BE2C (cell line): ENCODE measurements at places on chromosomes 16 and 17.

GRCh38 chr16:11498683-11499082, 88.0 kb downstream of the LITAF start:
- DNase-seq: no peak

DNA sequence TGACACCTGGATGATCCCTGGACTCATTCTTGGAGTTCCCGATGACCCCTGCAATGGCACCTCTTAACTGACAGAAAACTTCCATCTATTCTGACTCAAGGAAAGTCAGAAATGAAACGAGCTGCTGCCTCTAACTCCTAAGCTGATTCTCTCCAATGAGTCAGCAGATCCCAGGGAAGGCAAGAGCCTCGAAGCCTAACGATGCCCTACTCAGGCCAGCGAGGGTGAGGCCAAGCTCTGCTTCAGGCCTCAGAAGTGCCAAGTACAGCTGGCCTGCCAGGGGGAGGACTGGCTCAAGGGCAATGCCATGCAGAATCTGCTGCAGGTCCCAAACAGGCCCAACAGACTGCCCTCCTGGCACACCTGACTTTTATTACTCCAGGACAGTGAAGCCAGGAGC, 36.3 kb downstream of the PLXDC1 start:
- no peak for DNase-seq

GRCh38 chr17:17503566-17504130, 7.5 kb upstream of the RASD1 start:
- no peak for DNase-seq

DNA sequence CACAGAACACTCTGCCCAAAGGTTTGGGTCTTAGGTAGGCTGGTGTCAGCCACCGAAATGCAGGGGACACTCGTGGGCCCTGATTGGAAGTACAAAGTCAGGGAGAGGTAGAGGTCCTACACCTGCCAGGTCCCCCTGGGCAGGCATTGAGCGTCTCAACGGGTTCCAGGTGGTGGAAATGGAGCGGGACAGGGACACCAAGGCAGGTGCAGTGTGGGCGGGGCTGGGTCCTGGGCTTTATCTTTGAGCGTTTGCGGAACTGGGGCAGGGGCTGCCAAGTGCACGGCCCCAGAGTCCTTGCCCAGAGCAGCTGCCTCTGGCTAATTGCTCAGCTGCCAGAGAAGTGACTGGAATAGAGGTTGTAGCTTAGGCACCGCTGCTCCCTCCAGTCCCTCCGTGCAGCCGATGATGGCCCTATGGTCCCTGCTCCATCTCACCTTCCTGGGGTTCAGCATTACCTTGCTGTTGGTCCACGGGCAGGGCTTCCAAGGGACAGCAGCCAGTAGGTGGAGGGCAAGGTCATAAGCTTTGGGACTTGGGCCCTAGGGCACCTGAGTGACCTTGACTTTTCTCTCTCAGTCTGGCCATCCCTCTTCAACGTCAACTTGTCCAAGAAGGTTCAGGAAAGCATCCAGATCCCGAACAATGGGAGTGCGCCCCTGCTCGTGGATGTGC, at the start of gene ZACN:
Gene ZACN, plus strand, starts transcription at position 323 of the 675 bp plus-strand sequence. Its CDS starts 83 bp downstream, at position 406.
- no peak for DNase-seq

DNA sequence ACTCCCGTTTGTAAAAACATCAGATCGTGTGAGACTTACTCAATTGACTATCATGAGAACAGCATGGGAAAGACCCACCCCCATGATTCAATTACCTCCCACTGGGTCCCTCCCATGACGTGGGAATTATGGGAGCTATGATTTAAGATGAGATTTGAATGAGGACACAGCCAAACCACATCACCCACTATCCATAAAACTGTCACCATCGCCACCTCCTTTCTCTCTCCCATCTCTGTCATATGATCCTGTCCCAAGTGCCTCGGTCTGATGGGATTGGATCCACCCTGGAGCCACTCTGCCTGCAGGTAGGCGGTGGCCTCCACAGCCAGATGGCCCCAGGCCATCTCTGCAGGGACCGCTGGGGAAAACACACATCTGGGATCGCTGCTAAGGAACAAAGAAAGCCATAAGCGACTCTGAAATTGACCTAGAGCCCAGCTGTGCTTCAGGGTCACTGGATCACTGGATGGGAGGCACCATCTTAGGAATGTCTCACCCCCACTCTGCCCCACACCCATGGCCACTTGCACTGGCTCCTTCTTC, 61.2 kb downstream of the TMEM186 start:
- DNase-seq: peak; percentile 42

DNA sequence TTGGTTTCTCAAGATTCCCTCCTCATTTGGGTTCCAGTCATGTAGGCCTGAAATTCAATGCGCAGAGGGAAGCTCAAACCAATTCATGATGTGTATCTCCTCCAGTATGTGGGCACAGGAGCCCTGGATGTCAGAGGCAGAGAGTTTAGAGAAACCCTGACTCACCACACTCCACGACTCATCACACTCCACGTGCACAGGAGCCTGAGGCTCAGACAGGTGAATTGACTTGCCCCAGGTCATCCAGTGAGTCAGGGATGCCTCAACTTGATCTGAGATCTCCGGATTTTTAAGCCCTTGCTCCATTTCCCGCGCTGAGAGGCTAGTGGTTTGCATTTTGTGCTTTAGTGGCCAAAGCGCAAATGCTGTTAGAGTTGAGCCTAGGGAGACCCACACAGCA, 183.9 kb downstream of the HAPSTR1 start:
- no peak for DNase-seq

- no peak for DNase-seq
These were observed 856 bp upstream of the MON1B start for GRCh38 chr16:77190190-77190477.

DNA sequence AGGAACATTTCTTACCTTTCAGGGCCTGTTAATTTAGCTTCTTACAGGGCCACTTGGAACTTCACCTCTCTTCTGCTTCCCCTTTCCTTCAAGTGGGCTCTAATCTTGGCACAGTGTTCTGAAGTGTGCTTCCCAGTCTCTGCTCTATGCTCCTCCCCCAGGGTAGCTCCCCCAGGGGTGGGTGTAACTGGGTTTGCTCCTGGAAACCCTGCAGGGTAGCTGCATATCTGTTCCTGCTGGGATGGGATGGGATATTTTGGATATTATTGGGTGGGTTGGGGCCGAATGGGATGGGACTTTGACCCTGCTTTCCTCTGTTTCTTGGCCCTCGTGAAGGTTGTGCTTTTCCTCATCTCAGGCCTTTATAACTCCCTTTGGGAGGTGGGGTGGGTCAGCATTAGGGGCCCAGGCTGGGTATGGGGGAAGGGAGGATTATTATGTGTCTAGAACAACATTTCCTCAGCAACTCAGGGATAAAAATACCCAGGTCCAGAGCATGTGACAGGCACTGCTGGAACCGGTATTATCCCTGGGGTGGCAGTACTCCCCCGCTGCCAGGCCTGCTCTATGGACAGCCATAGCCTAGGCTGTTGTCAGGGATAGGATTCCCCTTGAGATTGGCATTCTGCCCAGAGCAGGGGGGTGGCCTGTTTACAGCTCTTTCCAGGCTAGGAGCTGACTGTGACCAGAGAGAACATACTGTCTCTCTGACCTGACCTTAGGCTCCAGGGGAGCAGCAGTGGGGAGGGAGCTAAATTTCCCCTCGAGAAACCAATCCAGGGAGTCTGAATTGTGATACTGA, 5.0 kb downstream of the NFE2L1 start:
- peak; percentile 92 for DNase-seq

DNA sequence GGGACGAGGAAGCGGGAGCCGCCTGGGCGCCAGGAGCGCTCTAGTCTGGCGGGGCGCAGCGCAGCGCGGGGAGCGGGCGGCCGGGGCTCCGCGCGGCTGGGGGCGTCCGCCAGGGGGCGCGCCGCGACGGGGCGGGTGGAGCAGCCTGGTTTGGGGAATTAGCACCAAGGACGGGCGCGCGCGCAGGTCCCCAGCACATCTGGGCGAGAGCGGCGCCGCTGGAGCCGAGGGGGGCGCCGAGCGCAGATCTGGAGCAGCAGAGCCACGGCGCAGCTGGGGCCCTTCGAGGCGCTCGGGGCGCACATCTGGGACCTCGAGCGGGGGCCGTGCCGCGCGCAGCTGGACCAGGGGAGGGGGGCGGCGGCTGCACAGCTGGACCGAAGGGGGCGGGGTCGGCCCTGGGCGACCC, at the start of gene NXPH3:
Gene NXPH3, plus strand, starts transcription at position 193 of the 409 bp plus-strand sequence. CDS start 349 bp downstream, outside the sequence.
- DNase-seq: peak; percentile 60

DNA sequence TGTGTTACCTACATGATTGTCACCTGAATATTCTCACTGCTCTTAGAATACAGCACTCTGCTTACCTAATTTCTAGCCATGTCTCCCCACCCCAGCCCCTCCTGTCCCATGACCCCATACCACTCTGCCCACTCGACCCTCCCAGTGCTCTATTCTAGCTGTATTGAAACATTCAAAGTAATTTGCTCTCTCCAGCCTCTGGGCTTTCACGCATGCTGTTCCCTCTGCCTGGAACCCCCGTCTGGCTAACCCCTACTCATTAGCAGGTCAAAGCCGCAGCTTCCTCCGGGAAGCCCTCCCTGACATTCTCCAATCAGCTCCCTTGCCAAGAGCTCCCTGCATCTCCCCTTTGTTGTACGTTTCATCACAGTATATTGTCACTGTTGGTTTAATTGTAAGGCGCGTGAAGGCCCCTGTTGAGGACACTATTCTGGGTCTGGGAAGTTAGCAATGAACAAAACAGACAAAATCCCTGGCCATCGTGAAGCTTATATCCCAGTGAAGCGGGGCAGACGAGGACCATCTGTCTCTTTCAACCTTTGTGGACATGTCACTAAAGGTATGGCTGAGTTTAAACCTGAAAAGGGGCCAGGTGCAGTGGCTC, 72.3 kb upstream of the LHX1 start:
- DNase-seq: no peak

DNA sequence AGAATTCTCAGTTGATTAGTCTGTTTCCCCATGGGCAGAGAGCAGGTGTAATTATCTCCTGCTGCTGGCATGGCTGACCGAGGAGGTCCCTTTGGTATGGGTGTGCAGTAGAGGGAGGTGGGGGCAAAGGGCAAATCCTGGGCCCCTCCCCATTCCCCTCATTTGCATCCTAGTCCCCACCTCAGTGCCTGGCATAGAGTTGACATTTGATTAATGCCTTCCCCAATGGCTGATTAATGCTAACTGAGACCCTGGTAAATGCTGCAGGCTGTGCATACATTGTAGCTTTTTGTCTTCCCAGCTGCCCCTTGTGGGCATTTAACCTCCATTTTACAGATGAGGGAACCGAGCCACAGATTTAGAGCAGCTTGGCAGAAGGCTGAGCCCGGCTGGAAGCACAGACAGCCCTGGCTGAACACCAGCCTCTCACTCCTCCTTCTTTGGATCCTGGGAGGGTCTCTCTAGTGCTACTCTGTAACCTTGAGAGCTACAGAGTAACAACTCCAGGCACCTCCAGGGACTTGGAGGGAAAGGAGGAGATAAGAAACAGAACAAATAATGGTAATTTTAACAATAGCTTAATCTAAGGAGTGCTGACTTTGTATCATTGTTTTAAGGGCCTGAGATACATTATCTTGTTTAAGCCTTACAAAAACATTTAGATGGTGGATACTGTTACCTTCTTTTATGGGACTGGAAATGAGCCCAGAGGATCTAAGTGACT, 5.1 kb downstream of the PLCG2 start:
- DNase-seq: no peak

- no peak for DNase-seq
These were observed 4.6 kb upstream of the GHDC start for GRCh38 chr17:42198897-42199296.

- DNase-seq: no peak
These were observed 2.5 kb downstream of the EIF1 start for GRCh38 chr17:41691031-41691777.

DNA sequence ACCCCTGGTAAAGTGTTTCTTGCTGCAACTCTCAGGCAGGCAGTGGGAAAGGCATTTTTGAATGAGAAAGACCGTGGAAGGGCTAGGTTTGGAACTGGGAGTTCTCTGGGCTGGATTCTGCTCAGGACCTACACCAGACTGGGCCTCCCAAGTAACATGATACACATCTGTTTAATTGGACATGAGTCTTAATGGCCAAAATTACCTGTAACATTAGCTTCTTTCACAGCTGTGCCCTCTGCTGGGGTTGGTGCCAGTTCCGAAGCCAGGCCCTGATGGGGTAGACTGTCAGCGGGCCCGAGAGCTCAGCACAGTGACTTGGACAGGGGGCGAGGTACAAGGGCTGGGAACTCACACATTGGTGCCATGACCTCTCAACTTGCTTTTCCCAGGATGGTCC, 118.9 kb upstream of the IRX3 start:
- DNase-seq: no peak

DNA sequence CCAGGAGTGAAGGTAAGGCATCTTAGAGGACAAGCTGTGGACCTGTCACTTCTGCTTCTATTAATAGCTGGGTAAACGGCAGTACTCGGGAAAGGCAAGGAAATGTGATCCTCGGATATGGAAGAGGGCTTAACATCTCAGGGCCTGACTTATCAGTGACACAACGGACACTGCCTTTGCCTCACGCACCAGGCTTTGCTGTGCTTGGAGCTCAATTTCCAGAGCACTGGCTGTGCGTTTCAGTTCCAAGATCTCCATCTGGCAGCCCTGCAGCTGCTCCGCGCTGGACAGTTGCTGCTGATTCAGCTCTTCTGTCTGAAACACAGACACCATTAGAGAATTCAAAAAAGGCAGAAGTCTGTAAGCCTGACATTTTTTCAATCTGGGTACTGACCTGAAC, 3.5 kb downstream of the KRT40 start:
- DNase-seq: no peak

- no peak for DNase-seq
These were observed 5.8 kb downstream of the FOXL1 start for GRCh38 chr16:86584071-86584685.

GRCh38 chr17:31582151-31582907, 190.9 kb downstream of the RAB11FIP4 start:
- DNase-seq: peak; percentile 15

DNA sequence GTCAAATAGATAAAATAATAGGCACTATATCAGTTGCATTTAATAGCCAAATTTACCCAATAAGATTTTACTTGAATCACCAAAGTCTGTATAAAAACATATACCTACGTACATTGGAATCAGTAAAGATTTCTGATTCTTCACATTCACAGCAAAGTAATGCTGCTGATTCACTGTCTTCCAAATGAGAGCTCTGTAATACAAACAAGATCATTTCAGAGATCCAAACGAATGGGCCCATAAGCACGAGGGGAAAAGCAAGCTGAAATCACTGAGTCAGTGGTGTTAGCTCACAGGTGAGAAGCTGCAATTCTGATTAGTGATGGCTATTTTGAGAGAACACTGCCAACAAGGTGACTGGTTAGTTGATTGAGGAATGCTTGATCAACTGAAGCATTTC, 81.3 kb downstream of the SSH2 start:
- DNase-seq: no peak

DNA sequence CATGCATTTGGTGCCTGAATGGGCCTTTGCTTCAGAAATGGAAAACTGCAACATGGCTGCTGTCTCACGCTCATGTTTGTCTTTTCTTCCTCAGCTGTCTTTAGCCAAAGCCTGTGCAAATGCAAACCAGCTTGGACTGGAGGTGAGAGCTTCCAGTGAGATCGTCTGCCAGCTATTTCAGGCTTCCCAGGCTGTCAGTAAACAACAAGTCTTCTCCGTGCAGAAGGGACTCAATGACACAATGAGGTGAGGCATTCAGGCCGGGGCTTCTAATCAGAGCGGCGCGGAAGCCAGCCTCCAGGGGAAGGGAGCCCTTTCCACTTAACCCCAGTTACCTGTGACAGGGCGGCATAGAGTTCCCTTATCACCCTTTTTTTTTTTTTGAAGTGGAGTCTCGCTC, 14.3 kb downstream of the CCNF start:
- no peak for DNase-seq

GRCh38 chr17:9079461-9080103, 58.3 kb downstream of the NTN1 start:
- no peak for DNase-seq
